ENCODE measurements at places on chromosomes 5 and 9.
A peak's percentile ranks its signal among the peaks of the same experiment; 100 is the strongest.

DNA sequence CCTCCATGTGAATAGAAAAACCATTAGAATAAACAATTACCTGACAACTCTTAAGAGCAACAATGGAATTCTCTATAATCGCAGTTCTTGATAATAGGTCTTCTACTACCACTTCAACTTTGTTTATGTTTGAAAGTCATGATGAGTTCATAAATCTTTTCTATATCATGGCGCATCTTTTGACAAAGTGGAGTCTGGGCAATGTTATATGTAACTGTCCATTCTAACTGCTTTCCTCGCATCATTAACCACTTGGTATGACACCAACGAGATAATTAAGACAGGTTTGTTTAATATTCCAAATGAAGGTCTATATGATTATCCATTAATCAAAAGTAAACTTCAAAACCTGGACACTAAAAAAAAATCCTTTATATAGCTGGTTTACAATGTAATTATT is 272.0 kb downstream of the DENND1A start:
- no peak for DNase-seq

- DNase-seq = no peak
Measured at GRCh38 chr9:16318516-16319060, 551.9 kb downstream of the BNC2 start.

DNA sequence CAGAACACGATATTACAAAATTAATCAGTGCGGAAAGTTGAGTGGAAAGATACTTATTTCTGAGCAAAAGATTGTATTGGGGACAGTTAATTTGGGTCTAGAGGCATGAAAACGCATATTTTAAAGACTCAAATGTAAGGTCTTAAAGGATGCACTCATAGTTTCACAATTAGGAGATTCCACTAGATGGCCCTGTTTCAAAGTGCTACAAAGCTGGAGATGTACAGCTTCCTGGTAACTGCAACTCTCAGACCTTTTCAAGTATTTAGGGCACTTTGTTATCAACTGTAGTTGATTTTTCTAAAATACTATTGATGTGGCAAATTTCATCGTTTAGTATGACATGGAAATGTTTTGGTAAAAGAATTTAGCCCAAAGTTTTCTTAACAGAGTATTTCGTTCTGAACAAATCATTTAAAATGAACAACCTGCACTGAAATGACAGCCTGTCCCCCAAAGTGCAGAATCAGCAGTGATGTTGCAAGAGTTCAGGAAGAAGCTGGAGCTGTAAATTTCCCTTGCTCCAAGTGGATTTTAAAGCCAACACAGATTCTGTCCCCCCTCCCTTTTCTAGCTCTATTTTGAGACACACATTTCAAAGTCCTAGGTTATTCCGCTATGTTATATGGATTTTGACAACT is 16.2 kb upstream of the NDUFB6 start:
- no peak for DNase-seq

- no peak for DNase-seq
Measured at GRCh38 chr5:115551415-115551814, 6.8 kb upstream of the FEM1C start.

GRCh38 chr5:1967736-1968135 is 85.0 kb upstream of the IRX4 start:
- DNase-seq = no peak

- DNase-seq = no peak
Measured at GRCh38 chr5:116382032-116382873, 192.4 kb downstream of the SEMA6A start.

DNA sequence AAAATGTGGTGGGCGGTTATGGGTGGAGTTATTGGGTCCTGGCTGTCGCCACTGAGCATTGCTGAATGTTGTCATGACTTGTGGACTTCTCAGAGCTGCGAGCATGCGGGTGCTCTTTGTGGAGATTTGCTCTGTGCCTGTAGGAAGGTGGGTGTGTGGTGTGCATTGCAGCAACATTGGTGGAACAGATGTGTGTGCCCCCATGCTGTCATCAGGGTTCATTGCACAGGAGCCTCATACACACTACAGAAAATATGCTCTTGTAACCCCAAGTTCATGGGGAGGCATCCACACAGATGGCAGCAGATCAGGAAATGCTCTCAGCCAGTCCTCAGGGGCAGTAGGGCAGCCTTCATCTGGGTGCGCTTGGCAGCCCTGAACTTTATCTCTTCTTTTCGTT is 55.9 kb upstream of the PHF2 start:
- DNase-seq = no peak

DNA sequence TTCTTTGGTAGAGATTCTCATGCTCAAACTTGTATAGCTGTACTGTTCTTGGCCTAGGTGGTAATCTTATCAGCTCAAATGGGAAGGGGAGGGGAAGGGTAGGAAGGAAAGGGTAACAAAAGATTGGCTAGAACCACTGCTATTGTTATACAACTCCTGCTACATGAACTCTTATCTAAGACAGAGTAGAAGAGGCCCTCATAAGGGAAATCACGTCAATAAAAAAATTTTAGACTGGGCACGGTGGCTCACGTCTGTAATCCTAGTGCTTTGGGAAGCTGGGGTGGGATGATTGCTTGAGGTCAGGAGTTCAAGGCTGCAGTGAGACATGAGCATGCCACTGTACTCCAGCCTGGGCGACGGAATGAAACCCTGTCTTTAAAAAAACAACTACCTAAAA is 15.9 kb downstream of the STOM start:
- no peak for DNase-seq

DNA sequence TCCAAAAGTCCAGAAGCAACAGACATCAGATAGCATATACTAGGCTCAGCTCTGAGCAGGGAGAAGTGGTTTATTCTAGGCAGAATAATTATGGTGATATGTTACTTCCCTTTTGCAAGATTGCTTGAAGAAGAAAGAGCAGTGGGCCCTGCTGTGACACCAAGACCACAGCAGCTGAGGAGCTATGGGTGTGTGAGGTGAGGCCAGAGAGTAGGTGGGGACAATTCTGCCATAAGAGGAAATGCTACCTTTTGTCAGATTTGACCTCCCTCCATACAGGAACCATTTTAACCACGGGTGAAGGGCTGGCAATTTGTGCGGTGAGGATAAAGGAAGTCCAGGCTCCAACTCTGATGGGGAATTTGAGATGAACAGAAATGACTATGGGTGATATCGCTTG is 51.3 kb downstream of the TNFSF15 start:
- DNase-seq = peak; percentile 73

- DNase-seq = peak; percentile 79
Measured at GRCh38 chr9:131739959-131740648, at the start of gene RAPGEF1. TSS of gene RAPGEF1 (minus strand) at chr9:131740076. CDS start at chr9:131739830, 246 bp downstream.

DNA sequence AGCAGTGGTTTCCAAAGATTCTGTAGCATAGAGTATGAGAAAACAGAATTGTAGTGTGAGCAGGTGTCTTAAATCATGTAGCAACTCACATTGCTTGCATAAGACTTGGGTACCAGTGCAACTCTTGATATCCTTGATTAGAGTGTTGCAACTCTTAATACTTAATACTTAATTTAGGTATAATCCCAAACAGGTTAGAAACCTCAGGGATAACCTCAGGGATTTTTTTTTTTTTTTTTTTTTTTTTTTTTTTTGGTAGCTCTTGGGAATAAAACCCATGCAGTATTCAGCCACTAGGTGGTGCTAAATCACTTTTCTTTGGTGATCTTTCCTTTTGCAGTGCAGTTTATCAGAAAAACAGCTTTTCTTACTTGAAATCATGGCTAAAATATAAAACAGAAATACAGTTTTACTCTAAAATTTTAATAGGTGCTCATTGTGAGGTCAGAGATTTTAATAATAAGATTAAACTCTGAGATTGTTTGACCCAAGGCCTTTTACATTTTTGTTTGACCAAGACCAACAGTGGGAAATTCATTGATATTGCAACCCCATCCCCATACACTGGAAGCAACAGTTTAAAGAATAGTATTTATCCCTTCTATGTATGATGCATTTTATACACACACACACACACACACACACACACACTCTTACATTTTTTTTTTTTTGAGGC is 55.3 kb downstream of the ERAP1 start:
- no peak for DNase-seq

DNA sequence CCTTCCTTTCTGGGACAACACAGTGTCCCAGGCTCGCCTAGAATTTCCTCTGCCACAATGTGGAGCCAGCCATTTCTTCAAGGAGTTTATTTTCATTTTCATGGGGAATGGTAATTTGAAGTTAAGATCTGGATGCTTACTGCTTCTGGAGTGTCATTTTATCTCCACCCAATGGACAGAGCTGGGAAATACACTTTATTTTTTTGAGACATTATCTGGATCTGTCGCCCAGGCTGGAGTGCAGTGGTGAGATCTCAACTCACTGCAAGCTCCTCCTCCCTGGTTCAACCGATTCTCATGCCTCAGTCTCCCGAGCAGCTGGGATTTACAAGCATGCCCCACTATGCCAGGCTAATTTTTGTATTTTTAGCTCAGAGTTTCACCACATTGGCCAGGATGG is 12.7 kb upstream of the THG1L start:
- no peak for DNase-seq

DNA sequence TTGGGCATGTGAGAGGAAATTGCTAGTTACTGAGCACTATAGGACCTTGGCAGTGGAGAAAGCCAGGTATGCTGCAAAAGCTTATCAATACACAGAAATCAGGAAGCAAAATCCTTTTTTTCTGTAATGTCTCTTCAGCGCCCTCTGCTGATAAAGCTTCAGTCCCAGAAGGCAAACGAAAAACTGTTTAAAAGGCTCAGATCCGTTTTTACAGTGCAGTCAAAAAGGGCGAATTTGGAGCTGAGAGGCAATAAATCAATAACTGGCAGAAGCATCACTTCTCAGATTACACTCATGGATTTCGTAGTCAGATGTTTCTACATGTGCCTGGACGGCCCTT is 1.1 kb upstream of the MAN2A1 start:
- DNase-seq = peak; percentile 28

GRCh38 chr9:85522459-85523092 is 219.2 kb downstream of the AGTPBP1 start:
- peak; percentile 6 for DNase-seq

GRCh38 chr5:19554524-19554923 is 433.5 kb downstream of the CDH18 start:
- DNase-seq = no peak

- DNase-seq = no peak
Measured at GRCh38 chr5:57334475-57334874, 148.1 kb downstream of the ACTBL2 start.

DNA sequence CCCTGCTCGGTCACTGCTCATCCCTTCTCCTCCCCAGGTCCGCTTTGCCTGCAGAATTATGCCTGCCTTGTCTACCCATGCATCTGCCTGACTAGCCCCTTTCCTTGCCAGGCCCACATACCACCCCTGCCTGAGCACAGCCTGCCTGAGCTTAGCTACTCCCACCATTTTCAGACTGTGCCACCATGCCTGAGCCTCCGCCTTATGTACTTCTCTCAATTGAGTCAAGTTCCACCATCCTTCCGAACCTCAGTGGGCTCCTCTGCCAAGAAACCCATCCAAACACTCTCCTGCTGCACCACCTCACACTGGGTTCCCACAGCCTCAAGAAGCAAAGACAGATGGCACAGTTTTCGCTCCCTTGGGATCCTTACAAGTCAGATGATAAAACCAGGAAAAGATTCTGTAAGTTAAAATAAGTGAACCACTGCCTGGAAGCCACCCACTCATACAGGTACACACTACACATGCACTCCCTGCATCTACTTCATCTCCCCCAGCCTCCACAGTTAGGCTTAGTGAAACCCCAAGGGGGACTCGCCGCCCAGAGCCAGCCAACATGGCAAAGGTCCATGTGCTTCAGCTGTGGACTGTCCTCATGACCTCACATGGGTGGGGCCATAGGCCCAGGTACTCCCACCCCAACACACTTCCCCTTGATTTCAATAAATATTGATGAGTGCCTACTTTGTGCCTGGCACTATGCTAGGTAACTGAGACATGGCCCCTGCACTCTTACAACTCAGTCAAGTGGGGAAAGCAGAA is 23.1 kb downstream of the P4HA2 start:
- DNase-seq = no peak

DNA sequence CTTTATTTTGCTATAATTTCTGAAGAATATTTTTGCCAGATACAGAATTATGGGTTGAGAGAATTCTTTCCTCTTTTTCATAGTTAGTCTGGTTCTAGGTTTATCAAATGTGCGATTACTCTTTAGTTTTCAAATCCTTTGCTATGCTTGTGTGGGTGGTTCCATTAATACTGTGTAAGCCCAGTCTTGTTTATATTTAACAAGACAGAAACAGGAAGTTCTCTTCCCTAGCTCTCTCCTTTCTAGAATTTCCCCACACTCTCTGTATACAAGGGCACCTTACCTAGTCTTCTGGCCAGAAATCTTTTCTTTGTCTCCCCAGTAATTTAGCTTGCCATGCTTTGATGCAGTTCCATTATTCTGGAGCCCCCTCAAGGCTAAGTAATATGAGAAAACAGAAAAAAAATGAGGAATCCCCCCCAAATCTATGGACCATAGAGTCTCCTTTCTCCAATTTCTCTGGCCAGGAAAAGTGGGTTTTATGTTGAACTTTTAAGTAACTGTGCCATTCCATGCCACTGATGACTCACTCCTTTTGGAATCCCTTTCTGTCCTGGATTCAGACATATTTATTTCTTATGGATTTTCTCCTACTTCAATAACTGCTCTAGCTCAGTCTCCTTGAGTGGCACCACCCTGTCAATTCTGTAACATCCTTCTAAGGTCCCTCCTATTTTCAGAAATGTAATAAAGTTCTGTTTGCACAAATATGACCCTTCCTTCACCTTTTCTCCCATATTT is 1714.1 kb downstream of the EFNA5 start:
- DNase-seq = no peak

DNA sequence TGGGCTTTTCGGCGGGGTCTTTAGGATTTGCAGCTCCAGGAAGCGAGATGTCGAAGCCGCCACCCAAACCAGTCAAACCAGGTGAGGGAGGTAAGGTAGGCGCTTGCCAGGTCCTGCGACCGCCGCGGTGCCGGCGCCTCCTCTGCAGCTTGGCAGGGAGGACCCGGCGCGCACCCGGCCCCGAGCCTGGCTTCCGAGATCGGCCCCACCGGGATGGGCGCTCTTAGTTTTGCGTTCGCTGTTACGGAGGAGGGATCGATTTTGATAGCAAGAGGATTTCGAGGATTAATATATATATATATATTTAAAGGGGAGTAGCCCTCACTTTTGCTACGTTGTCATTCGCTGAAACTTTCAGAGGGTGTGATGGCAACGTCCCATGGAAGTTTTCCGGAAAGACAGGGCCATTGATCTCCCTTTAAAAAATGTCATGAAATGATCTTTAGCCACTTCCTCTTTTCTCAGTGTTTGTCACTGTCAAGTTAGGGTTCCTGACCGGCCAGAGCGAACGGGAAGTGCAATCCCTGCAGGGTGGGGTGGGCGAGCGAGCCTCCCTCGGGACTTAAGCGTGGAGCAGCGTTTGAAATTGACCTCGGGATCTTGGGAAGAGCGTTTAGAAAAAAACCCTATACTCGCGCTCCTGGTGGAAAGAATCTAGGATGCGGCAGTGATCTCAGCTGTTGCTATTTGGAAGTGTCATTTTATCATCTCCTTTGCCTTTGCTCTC is 495 bp downstream of the OSTF1 start:
- peak; percentile 56 for DNase-seq

- DNase-seq = no peak
Measured at GRCh38 chr5:14218480-14218879, 75.3 kb downstream of the TRIO start.

- no peak for DNase-seq
Measured at GRCh38 chr5:37757980-37758582, 81.8 kb downstream of the GDNF start.

Measured in stimulated activated naive B cell treated with anti-CD40 and anti-IgM and Interleukin-4, amounts not matched to agents 10 μg/mL and 1 μg/mL and 100 μg/mL, for 72 hours (primary cell).